B cell (primary cell): ENCODE measurements at places on chromosomes 12 and 14.

GRCh38 chr14:104746071-104746545 lies 6.8 kb upstream of the SIVA1 start:
- DNase-seq, result no peak

DNA sequence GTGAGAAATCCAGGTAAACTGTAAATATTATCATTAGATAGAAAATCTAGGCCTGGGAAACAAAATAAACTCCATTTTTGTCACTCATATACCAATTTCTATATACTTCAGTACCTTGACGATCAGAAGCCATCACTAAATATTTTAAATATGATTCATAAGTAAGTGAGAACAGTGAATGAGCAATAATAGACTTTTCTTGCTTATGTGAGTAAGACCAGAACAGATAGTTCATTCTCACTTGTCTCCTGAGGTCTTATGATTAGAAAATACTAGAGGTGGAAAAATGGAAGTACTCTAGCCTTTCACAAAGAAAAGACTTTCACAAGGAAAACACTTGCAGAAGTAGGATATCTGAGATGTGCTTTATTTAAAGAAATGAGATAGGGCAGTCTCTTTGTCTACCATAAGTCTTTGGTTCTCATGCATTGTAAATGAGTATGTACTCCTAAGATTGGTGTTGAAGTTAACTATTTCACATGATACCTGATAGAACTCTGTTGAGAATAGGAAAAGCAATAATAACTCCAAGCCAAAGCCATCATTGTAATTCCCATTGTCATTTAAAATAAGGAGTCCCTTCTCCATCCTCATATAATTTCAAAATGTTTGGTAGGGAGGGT lies 10.1 kb upstream of the SMCO3 start:
- no peak for DNase-seq

GRCh38 chr12:104002686-104003085 lies 37.0 kb downstream of the TDG start:
- no peak for DNase-seq

DNA sequence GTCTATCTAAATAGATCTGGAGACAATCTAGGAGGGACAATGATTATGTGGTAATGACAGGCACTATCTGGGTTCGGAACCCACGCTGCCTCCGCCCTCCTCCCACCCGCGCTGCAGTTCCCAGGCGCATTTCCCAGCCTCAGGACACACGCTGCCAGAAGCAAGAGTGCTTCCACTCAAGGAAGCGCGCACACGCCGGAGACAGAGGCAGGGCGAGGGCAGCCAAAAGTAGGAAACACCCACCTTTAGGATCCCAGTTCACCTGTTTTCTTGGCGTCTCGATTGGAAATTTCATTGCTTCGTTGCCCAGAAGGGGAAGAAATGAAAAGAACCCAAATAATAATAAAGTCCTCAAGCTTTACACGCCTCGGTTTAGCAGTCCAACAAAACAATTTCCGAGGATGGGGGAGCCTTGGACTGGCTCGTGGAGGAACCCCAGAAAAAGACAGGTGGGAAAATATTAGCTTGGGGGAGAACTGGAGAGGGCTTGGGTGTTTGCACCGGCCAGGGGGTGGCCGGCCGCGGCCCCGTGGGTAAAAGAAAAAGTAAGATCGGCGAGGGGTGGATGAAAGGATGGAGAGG lies 474 bp downstream of the KCNK10 start:
- peak; percentile 8 for DNase-seq

DNA sequence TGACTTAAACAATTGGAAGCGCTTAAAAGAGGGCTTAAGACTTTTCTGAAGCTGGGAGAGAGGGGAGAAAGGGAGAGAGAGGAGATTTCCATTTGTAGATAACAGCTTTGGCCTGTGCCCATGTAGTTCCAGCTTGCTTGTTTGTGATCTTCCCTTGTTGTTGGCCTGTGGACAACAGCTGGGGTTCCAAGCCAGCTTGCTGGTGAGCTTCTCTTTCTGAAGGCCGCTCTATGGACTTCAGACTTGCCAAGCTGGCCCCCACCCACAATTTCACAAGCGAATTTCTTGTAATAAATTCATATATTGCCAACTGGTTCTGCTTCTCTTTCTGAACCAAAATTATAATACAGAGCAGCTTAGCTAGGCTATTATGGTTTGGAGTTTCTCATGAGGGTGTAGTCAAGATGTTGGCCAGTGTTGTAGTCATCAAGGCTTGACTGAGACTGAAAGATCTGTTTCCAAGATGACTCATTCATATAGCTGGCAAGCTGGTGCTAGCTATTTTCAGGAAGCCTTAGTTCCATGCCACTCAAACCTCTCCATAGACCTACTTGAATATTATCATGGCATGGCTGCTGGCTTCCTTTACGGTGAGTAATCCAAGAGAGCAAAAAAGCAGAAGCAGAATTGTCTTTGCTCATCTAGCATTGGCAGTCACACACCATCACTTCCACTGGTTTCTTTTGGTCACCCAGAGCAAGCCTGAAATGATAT lies 89.4 kb downstream of the ATP23 start:
- DNase-seq, result no peak

DNA sequence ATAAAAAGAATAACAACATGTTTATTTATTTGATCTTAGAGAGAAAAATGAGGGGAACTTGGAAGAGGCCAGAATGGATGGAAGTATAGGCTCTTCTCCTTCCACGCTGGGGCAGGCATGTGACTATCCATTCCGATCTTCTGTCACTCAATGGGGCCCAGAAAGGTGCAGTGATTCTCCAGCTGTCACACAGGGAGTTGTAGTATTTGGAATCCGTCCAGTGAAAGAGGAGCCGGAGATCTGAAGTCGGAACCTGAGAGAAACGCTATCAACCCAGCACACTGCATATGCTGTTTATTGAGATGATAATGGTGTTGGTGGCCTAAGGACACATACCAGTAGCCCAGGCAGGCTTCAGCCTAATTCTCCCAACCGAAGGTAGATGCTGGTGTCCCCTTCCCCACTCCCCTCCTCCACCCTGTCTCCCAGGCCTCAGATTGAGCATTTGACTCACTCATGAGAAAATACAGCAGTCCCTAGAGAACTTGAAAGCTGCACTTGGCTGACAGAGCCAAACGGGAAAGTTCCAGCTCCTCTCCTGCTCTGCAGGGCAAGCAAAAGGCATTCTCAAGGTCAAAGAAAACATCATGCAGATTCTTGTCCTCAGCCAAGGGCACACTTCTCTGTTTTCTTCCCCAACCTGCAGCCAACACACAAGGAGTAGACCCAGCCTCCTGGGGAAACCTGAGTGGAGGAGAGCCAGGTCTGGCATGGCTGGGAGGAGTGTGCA lies 100.4 kb downstream of the IRF2BPL start:
- no peak for DNase-seq

GRCh38 chr12:131559517-131560516 lies 151.1 kb upstream of the SFSWAP start:
- DNase-seq, result no peak

- DNase-seq, result no peak
Observed at GRCh38 chr12:114668151-114668885, 15.7 kb downstream of the TBX3 start.

DNA sequence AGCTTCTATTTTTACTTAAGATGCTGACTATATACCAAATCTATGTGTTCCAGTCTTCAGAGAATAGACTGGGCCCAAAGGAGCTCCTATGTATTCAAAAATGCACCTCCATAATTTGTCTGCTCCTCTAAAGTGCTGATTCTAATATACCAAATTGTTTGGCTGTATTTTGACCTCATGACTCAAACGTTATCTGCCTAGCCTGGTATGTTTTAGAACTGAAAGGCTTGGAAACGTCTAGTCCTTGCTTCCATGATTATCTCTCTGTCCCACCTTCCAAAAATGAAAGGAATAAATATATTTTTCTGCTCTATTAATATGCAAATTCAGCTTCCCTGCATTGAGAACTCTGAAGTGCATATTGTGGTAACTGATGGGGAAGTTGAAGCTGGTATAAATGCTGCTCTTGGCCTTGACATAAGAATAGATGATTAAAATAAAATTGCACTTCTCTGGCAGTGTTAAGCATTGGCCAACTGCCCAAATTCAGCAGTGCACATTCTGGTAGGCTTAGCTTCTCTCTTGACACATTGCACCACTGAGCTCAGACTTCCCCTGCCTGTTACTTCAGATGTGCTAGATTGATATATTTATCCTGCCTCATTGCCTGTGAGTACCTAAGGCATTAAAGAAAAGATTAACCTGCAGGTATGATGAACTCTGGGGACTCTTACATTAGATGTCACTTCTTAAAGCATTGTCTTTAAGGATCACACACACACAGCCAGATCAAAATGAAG lies 882.3 kb downstream of the RPS29 start:
- DNase-seq, result no peak

DNA sequence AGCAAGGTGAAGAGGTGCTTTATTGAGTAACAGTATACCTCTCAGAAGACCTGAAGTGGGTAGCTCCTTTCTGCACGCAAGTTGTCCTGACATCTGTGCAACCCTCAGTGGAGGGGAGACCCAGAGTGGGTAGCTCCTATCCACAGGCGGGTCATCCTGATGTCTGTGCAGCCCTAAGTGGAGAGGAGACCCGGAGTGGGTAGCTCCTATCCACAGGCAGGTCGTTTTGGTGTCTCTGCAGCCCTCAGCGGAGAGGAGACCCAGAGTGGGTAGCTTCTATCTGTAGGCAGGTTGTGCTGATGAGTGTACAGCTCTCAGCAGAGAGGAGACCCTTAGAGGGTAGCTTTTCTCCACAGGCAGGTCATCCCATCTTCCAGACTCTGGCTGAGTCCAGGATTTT lies 45.1 kb upstream of the PRPF39 start:
- no peak for DNase-seq

- DNase-seq, result no peak
Observed at GRCh38 chr14:24834956-24835355, 201.0 kb upstream of the GZMB start.

GRCh38 chr14:96938946-96939345 lies 141.8 kb downstream of the VRK1 start:
- no peak for DNase-seq

DNA sequence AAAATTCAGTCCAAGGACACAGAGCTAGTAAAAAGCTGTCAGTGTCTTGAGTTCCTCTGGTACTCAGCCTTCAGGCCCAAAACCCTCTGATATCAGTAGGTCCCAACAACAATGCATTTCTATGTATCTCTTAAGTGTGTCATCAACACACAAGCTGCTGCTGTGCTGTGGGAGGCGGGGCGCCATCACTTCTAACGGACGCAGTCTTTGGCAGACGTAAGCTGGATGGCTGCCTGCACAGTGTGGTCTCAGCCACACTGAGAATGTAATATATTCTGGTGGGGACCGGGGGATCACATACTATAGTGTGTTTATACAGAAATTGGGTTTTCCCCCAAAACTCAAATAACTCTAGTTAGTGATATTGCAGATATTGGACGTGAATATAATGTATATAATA lies 123.9 kb downstream of the SUDS3 start:
- DNase-seq, result no peak

- DNase-seq, result no peak
Observed at GRCh38 chr14:104496095-104496494, 83.5 kb upstream of the C14orf180 start.
